Ovary (tissue), 10 donors: ENCODE measurements at places on chromosomes 12 and 14. TPM values are rescaled to one million over a fixed set of nuclear protein-coding genes. Genes with fewer than 3 reads are reported as not detected.

DNA sequence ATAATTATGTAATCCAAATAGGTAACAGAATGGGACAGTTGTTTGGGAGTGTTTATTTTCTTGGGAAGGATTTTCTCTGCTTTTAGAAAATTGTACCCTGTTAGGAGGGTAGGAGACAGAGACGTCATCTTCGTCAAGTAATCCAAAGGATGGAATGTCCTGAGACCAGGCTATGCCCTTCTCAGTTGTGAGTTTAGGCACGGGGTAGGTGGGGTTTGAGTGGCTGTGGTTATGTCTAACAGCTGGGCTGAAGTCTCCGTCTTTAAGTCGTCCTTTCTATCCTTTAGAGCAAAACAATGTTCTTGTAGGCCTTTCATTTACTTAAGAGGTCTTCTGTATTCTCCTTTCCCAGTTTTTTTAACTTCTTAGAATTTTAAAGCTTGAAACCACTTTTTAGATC lies 5.7 kb downstream of the SOCS2 start:
- DNase-seq = no peak
- no peak overlapping the region for H3K4me3 ChIP-seq
- peaks cover 2% of the 10 kb centered on the region for H3K4me1 ChIP-seq
- H3K27ac ChIP-seq = no peak overlapping the region
- no peaks in the 10 kb centered on the region for H3K27me3 ChIP-seq
- no peaks in the 10 kb centered on the region for H3K36me3 ChIP-seq

GRCh38 chr14:68250927-68251768 lies 431.6 kb downstream of the RAD51B start:
- H3K4me3 ChIP-seq = no peak overlapping the region
- peak overlapping the region; percentile 65 for H3K27ac ChIP-seq
- no peaks in the 10 kb centered on the region for H3K27me3 ChIP-seq
- no peaks in the 10 kb centered on the region for H3K36me3 ChIP-seq

DNA sequence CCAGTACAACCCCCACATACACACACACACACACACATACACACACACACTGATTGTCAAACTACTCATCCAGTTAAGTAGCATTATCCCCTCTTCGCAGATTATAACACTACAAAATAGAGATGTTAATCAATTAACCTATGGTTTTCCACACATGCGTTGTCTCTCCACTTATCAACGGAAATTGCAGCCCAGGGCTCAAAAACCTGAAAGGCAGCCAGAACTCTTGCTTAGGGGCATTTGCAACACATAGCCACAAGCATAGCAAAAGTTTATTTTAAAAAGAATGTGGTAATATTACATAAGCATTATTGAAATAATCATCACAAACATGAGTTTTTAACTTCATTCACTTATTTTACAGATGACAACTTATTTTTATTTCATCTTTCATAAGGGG lies 265.8 kb downstream of the SLC16A7 start:
- H3K27me3 ChIP-seq = no peaks in the 10 kb centered on the region
- no peak overlapping the region for H3K27ac ChIP-seq
- no peak overlapping the region for H3K4me3 ChIP-seq
- H3K36me3 ChIP-seq = no peaks in the 10 kb centered on the region

DNA sequence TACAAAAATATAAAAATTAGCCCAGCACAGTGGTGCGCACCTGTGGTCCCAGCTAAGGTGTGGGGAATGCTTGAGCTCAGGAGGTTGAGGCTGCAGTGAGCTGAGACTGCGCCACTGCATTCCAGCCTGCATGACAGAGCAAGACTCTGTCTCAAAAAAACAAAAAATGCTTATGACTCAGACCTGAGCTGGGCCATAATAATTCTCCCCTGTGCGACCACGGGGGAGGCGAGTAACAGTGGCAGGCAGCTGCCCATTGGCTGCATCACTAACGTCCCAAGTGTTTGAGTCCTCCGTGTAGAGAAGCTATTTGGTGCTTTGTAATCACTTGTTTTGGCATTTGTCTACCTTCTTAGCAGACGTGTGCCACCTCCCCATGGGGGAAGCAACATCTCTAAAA lies 24.9 kb downstream of the PSMC1 start:
- no peak for DNase-seq
- H3K4me3 ChIP-seq = no peak overlapping the region
- no peaks in the 10 kb centered on the region for H3K27me3 ChIP-seq
- H3K36me3 ChIP-seq = no peaks in the 10 kb centered on the region

DNA sequence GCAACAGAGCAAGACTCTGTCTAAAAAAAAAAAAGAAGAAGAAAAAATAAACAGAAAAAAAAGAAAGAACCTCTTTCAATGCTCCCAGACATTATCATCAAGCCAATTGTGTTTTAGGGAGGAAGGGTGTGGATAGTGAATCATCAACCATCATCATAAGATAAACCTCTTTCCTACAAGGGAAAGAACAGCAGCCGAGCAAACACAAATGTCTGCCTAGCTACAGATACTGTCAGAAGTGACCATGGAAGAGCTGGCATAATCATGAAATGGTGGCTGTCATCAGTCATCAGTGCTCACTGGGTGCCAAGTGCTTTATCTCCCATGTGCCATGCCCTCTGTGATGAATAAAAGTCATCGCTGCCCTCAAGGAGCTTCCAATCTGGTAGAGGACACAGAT lies 46.6 kb downstream of the SLC17A8 start:
- H3K27ac ChIP-seq = no peak overlapping the region
- H3K36me3 ChIP-seq = no peaks in the 10 kb centered on the region
- H3K27me3 ChIP-seq = no peaks in the 10 kb centered on the region
- no peaks in the 10 kb centered on the region for H3K4me1 ChIP-seq
- no peak overlapping the region for H3K4me3 ChIP-seq

DNA sequence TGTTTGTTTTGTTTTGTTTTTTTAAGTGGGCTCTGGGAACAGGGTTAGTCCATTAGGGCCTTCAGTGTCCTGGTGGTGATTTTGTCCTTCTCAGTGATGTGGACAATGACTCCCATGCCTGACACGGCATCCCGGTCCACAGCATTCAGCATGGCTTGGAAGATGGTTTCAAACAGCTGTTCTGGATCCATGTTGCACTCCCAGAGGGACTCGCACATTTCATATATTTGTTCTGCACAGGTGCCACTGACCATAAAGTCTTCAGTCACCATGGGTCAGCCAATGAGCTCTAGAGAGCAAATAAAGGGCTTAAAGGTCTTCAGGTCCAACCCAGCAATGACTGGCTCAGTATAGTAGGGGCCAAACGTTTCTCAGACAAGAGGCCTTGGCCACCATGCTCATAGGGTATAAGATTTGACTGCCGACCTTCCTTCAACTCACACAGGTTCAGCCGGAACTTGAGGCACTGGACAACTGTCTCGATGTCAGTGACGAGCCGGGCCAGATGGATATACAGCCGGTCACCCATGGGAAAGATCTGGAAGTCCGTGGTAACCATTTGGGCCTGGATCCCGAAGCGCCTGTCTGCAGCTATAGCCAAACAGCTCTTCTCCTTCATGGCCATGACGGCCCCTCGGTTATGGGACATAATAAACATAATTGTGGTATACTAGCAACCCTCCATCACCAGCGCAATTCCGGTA lies 18.0 kb downstream of the OR10P1 start:
- H3K36me3 ChIP-seq = no peaks in the 10 kb centered on the region
- no peaks in the 10 kb centered on the region for H3K27me3 ChIP-seq
- no peak overlapping the region for H3K27ac ChIP-seq
- peaks cover 6% of the 10 kb centered on the region for H3K4me1 ChIP-seq
- H3K4me3 ChIP-seq = no peak overlapping the region

DNA sequence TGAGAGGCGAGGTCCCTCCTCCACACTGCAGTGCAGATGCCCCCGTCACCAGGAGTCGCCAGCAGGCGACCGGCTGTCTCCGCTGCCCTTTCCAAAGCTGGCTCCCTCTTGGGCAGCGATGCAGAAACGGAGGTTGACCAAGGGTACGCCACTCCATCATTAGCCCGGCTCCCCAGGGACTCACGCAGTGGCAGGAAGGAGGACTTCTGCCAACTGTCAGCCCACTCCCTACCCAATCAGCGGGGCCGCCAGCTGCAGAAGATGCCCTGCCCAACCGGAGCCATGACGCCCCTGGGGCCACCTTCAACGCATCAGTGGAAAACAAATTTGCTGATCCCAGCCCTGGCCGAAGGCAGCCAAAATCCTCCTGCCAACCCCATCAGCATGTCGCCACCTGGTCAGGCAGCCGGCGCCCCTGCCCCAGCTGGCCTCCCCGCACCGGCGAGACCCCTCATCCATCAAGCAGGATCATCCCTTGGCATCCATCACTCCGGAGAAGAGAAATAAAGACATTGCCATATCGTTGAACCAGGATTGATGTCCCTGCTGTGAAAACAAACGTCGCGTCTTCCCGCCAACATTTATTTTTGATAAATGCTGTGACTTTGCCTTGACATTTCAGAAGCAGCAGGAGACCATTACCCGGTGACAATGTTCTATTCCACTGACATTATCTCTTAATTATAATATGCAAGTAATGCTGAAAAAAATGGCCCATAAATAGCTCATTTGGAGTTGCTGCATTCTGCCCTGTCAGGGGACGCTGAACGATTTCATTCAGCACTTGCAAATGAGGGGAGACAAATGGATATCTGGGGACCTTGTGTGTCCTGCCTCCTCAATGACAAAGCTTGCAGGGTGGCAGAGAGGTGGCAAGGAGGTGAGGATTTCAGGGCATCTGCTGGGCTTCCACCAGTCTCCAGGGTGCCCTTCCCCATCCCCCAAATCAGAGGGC lies 105.1 kb downstream of the SCARB1 start:
- no peaks in the 10 kb centered on the region for H3K36me3 ChIP-seq
- no peaks in the 10 kb centered on the region for H3K4me1 ChIP-seq
- DNase-seq = no peak
- H3K27ac ChIP-seq = no peak overlapping the region
- no peak overlapping the region for H3K4me3 ChIP-seq

DNA sequence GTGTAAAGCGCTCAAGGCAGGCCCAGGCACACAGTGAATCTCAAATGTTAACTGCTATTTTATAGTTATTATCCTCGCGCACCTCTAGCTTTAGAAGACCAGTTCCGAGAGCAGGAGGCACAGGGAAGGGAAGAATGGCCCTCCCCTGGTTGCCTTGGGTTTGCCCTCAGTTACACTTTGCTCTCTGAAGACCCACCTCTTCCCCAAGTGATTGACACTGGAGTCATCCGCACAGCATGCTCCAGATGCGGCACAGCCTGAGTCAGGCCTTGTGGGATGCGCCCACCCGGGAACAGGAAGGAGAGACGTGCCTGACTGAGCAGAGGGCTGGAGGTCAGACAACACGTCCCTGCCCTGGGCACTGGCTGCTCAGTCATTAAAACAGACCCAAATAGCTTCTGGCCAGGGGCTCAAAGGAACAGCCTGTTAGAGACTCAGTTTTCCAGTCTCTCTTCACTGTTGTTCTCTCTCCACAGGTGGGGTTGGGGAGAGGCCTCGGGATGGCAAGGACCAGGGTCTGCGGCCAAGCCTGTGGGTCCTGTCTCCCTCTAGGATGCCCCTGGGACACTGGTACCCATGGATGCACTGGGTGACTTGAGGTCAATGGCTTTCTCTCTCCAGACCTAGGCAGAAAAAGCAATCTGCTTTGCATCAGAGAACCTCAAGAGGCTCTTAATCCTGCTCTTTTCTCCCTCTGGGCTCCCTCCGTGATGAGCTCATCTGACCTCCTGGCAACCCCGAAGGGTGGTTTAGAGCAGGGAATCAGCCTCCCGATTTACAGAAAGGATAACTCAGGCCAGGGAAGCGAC lies 13.6 kb upstream of the MLXIP start:
- H3K4me3 ChIP-seq = peak overlapping the region; percentile 13
- H3K4me1 ChIP-seq = peaks cover 32% of the 10 kb centered on the region
- H3K27ac ChIP-seq = peak overlapping the region; percentile 92
- no peaks in the 10 kb centered on the region for H3K27me3 ChIP-seq
- peak; percentile 79 for DNase-seq

DNA sequence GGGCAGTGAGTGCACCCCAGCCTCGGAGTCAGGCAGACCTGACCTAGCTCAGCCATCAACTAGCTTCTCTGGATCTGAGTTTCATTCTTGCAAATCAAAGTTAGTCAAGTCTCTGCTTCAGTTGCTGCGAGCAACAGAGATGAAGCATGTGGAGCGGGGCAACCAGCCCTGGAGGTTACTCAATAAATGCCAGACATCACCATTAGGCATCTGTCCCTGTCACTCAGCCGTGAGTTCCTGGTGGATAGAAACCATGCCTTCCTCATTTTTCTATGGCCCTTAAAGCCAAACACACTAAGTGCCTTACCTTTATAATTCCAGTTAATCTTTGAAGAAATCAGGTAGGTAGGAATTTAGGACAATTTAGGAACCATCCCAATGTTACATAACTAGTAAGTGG lies 19.3 kb downstream of the RFX4 start:
- DNase-seq = no peak
- H3K27me3 ChIP-seq = no peaks in the 10 kb centered on the region
- H3K4me1 ChIP-seq = no peaks in the 10 kb centered on the region
- H3K27ac ChIP-seq = no peak overlapping the region
- no peaks in the 10 kb centered on the region for H3K36me3 ChIP-seq

DNA sequence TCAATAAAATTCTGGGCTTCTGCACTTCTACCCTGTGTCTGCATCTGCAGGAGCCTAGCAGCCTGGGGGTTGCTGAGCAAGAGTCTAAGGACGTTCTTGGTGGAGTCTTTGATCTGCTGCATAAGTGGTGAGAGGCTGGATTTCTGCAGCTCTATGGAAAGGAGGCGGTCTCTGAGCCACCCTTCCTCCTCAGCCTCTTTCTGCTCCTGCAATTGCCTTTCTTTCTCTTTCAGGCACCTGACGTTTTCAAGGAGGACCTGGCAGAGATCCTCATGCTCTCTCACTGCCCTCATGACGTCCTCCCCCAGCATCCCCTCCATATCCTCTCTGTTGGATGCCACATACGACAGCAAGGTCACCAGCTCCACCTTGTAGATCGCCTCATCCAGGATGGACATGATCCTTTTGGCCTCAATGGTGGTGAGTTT lies 13.6 kb upstream of the TPCN1 start:
- H3K27ac ChIP-seq = no peak overlapping the region
- H3K4me1 ChIP-seq = peaks cover 2% of the 10 kb centered on the region
- H3K4me3 ChIP-seq = no peak overlapping the region
- no peaks in the 10 kb centered on the region for H3K27me3 ChIP-seq
- no peaks in the 10 kb centered on the region for H3K36me3 ChIP-seq
- no peak for DNase-seq

GRCh38 chr14:106874350-106874749 lies 1348.0 kb downstream of the TMEM121 start:
- no peak for DNase-seq
- H3K27me3 ChIP-seq = no peaks in the 10 kb centered on the region
- H3K4me3 ChIP-seq = no peak overlapping the region

Gene TSPAN11
- 0.60 TPM for total RNA-seq

Gene SAMD15
- total RNA-seq = 2.2 TPM

Gene CCDC177
- not detected for total RNA-seq
